ENCODE measurements at places on chromosomes 2 and 18.
A peak's percentile ranks its signal among the peaks of the same experiment; 100 is the strongest.

- DNase-seq = no peak
Measured at GRCh38 chr2:176755537-176756135, 457.0 kb upstream of the HNRNPA3 start.

GRCh38 chr18:78363556-78364387, 615.8 kb upstream of the SALL3 start:
- DNase-seq = no peak

DNA sequence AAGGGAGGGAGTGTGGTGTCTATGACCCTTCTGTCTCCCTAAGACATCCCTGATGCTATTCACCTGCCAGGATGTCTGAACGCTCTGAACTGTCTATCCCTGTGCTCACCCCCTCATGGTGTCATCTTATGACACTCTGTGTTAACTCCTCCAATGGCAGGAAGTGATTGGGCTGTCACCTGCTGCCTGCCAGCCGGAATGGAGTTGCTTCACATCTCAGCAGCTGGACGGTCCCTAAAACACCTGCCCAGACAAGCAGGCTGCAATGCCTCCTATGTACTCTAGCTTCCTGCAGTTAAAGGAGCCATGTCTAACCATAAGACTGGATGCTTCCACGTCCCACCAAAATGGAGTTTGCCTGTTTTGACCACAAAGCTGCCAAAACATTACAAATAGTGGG, 99.9 kb downstream of the CPO start:
- no peak for DNase-seq

DNA sequence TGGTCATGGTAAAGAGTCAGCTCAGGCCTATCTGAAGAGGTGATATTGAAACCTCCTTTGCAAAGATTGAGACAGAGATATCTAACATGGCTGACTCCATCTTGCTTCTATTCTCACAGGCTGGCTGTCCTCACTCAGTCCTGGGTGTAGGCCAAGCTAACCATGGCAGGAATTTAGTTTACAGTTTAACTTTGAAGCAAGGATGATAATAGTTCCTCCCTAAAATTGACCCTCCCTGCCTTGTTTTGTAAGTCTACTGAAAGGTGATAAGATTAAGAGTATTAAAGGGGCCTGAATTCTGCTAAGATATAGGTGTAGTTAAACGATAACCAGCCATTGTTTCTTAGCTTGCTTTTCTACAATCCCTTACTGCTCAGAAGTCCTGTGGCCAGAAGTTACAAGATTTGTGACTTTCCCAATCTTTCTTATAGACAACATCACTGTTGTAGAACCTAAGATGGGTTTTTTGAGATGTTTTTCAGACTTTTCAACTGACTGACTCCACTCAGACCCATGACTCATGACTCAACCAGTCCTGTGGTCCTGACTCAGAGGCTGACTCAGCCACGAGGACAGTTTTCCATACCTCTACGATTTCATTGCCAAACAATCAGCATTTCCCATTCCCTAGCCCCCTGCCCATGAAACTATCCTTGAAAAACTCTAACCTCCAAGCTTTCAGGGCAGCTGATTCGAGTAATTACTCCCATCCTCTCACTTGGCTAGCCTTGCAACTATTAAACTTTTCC, 195.7 kb upstream of the SESTD1 start:
- DNase-seq = peak; percentile 22

DNA sequence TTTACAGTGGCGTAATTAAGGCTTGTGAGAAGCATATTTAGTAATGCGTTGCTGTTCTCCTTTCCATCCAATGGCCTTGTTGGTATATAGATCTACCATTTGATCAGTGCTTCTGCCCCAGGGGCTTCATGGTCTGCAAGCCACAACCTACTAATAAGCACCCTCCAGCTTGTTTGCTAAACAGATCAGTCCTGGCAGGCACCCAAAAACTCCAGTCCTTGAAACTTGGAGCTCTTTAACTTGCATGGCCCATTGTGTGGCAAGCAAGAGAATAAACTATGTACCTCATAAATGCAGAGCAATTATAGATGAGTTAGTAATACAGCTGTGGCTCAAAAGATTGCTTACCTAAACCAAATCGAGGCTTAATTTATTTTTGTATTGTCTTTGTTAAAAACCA, 158.5 kb downstream of the FTCDNL1 start:
- no peak for DNase-seq

DNA sequence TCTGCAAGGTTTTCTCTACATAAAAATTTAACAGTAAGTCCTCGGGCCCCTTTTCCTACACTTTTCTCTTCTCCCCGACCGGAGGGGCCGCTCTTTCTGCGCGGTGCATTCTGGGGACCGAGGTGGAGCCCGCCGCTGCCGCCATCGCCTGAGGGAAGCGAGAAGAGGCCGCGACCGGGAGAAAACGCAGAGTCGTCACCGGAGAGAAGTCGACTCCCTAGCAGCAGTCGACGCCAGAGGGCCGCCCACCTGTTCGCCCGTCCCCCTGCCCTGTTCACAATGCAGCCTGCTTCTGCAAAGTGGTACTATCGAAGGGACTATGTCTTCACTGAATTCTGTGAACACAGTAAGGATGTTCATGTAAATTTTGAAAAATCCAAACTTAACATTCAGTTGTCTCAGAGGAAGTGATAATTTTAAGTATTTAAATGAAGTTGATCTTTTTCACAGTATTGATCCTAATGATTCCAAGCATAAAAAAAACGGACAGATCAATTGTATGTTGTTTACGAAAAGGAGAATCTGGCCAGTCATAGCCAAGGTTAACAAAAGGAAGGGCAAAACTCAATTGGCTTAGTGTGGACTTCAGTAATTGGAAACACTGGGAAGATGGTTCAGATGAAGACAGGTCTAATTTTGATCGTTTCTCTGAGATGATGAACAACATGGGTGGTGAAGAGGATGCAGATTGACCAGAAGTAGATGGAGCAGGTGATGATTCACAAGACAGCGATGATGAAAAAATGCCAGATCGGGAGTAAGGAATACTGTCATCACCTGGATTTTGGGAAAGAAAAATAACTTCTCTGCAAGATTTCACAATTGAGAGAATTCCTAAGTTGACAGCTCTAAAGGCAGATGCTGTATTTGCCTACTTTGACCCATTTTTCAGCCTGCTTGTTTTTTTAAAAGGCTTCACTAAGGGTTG, 55.8 kb downstream of the ASXL2 start:
- peak; percentile 43 for DNase-seq

- no peak for DNase-seq
Measured at GRCh38 chr2:227436436-227437174, 35.4 kb upstream of the AGFG1 start.

DNA sequence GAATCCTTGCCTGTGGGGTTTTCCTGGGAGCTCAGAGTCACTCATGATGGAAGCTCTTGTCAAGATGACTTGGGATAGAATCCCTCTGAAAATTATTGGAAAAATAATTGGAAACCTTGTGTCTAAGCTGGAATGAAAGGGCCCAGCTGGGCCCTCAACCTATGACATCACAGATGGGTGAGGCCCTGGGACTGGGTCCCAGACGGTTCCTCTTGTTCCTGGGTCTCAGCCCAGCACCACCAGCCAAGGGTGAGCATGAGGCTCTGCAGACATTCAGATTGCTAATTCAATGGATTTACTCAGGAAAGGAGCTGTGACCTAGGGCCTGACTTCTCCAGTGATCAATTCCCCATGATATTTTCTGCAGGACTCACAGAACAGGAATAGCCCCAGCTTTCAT, 188.3 kb upstream of the MYT1L start:
- DNase-seq = no peak

DNA sequence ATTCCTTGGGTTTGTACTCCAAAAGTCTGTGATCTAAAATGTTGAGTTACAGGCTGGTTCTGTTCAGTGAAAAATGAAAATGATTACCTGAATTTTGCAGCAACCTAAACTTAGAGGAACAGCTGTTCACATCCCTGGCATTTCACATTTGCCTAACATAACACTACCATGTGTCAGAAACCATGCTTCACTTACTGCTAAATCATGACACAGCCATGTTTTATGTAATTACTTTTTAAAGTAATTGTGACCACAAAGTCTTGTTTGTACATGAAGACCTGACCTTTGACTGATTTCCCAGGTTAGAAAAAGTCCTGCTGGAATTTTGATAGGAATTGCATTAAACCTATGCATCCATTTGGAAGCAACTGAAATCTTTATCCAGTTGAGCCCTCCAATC, 79.1 kb downstream of the FAM168B start:
- no peak for DNase-seq

DNA sequence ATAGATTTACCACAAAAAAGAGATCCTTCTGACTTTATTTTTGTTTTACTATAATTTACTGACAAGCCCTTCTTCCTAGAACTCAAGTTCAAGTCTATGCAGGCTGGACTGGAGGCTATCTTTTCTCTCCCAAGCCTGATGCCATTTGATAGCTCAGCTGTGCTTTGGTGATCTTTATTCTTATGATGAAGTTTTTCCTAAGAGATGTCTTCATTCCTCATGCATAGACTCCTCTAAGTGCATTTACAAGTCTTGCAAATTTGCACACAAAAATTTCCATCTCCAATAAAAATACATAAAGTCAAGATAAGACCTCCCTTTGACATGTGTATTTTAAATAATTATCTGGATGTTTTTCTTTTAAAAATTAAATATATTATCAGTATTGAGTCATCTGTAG, 167.4 kb upstream of the ETAA1 start:
- no peak for DNase-seq

DNA sequence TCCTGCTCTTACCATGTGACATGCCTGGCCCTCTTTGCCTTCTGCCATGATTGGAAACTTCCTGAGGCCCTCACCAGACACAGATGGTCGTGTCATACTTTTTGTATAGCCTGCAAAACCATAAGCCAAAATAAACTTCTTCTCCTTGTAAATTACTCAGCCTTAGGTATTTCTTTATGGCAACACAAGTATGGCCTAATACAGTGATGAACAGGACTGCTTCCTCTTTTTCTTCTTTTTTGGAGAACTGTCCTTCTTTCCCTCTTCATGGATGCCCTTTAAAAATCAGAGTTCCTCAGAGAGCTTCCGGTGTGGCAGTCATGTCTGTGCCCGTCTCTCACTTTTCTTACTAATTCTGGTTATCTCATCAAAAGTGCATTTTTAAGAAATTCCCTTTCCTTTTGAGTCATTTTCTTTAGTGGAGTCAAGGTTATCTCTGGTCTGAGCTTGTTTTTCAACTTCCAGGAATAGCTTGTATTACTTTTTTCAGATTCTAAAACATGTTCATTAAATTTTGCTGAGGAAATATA, 9.2 kb upstream of the IL1A start:
- DNase-seq = no peak

GRCh38 chr2:144323946-144324345, 196.0 kb downstream of the ZEB2 start:
- DNase-seq = no peak

- DNase-seq = peak; percentile 67
Measured at GRCh38 chr18:34158881-34159690, 65.6 kb downstream of the NOL4 start.

- DNase-seq = no peak
Measured at GRCh38 chr2:95008306-95008705, 17.2 kb upstream of the MAL start.

GRCh38 chr2:101732199-101732598, 34.7 kb downstream of the MAP4K4 start:
- DNase-seq = no peak

- no peak for DNase-seq
Measured at GRCh38 chr18:21760321-21760720, 19.7 kb downstream of the MIB1 start.

GRCh38 chr2:23206650-23207049, 178.3 kb upstream of the KLHL29 start:
- no peak for DNase-seq

DNA sequence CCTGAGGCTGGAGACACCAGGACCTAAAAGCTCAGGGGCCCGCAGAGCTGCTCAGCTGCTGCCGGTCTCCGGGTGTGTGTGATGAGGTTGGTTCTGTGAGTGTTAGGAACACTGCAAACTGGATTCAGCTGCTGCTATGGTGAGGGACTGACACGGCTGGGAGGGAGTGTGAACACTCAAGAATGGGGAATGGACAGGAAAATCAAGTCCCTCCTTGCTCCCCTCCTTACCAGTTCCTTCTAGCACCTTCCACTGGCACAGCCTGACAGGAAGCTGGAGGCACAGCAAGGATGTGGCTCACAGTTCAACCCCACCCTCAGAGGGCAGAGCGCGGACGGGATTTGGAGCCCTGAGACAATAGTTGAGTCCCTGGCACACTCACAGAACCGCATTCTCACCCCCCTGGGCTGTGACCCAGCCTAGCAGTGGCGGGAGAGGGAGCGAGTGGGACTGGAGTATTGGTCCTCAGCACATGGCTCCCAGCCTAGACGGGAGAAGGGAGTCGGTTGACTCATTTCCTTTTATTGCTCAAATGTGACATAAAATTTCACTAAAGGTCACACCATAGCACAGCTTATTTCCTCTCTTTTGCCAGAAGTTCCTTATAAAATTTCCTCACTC, 42.5 kb downstream of the LRRC30 start:
- no peak for DNase-seq
